ENCODE measurements at places on chromosomes 5 and 9.

DNA sequence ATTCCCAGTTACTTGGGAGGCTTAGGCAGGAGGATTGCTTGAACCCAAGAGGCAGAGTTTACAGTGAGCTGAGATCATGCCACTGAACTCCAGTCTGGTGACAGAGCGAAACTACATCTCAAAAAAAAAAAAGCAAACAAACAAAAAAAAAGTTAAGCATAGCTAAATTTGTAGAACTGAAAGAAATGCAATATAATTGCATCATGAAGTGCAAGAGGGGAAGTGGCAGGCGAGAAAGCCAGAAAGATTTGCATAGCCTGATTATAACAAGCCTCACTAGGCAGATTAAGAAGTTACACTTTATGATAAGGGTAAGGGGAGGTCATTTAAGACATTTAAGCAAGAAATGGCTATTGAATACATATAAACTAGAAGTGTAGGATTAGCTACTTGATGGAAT is 187.1 kb downstream of the EDIL3 start:
- DNase-seq, result no peak

- no peak for DNase-seq
Observed at GRCh38 chr5:41840251-41840650, 30.0 kb downstream of the OXCT1 start.

DNA sequence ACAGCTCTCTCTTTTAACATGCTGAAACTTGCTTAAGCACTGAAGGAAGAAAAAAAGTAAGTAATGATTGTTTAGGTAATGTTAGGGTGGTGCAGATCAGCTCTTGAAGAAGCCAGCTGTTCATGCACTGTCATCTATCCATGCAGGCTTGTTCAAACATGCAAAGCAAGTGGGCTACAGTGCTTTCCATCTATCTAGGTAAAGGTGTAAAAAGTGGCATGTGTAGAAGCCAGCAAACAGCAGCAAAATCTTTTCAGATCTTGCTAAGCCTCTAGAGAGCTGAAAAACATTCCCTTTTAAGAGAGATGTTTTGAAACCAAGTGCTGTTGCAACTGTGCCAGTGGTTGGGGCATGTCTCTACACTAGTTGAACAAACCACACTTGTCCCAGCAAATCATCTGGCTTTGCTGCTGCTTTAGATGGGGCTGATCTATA is 214.4 kb downstream of the EFNA5 start:
- DNase-seq, result no peak

DNA sequence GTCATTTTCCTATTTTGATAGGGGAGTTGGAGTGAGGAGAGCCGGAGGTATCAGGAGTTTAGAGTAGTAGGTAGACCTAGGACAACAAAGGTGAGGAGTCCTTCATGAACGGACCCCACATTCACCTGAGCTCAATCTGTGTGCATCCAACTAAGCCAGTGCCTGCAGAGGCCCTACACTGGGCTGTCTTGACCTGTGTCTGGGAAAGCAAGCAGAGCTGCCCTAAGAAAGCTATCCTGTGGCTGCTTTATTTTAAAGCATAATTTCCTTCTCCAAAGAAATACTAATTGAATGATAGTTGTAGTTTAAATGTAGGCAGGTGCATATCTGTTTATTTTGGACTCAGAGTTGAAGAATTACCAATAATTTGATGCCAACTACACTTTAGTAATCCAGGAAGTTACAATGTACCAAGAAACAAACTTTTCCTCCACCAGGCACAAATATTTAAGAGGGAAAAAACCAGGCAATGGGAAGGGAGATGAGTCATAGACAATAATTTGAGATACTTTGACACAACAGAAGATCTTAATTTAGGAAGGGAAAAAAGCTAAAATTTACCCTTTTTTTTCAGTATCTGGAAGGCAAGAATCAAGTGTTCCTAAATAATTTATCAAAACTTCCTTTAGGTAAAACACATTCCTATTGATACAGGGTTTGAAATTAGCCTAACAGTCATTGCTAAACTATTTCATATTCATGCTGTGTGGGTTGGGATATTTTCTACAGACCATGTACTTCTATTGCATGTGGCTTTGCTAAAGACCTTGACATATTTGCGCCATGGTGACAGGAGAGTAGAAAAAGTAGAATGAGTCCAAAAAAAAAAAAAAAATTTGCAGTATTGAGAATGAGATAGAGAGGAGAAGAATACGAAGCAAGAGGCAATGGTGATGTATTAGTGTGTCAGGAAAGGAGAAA is 376.6 kb upstream of the TUSC1 start:
- DNase-seq, result no peak

DNA sequence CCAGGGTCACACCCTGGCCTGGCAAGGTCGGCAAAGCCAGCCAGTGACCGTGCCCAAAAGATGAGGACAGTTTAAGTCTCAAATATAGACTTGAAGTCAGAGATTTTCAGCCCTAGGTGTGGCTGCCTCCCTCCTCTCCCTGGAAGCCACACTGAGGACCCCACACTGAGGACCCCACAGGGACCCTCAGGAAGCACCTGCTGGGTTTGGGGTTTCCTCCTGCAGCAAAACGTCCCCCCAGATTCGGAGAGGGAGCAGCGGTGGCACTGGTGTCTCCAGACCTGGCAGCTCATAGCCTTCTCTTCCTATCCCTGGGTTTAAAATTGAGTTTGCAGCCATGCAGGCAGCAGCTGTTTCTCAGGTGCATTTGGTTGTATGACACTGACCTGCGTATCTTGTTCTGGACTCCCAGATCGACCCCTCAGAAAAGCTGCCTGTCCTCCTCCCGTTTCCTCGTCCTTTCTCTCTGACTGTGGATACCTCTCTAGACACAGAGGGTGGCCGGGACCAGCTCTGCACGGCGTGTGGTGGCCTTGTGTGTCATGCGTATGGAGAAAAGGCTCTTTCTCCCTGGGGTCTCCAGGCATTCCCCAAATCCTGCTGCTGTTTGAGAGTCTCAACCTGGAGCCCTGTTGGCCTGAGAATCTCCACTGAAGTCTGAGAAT is 36.6 kb downstream of the MRPL36 start:
- DNase-seq, result no peak

DNA sequence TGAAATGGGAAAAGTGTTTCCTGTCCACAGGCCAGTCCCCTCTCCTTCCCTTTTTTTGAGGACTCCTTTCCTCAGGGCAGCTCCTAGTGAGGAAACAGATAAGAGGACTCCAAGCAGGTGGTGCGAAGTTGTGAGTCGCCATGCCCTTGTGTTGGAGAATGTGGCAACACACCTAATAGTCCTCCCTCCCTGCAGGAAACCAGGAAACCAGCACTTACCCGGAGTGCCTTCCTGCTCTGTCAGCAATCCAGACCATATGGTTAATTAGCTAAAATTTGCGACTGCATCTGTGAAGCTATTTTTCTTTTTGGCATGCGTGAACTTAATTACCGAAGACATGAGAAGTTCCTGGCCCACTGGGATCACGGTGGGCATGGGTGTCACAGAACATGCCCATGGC is 69.9 kb downstream of the TRIM32 start:
- DNase-seq, result no peak

DNA sequence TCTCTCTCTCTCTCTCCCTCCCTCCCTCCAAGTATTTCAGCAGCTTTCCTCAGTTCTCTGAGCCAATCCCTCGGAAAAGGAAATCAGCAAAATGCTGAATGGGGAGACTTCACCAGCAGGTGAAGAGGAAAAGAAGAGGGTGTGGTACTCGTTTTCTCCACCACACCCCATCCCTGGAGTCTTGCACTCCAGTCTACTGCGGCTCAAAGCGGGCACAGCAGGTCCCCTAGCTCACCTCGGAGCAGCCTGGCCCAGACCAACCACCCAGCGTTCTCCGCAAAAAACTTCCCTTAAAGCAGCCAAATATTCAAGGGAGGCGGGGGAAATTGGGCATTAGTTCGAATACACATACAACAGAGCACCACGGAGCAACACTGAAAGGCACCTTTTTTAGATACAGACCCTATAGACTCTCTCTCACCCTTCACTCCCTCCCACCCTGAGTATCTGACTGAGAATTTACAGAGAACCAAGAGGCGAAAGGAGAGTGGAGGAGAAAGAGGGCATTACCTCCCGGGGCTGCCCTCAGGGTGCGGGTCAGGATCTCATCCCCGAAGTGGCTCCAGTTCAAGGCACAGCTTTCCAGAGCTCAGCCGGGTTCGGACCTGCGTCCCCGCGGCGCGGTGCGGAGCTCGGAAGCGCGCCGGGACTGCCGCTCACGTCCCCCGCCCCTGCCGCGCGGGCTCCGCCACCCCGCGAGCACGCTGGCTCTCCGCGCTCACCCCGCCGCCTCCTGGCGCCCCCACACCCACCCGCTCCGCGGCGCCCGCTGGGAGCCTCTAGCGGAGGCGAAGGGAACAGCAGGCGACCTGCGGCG is 1638.5 kb upstream of the C9orf72 start:
- DNase-seq, result no peak

DNA sequence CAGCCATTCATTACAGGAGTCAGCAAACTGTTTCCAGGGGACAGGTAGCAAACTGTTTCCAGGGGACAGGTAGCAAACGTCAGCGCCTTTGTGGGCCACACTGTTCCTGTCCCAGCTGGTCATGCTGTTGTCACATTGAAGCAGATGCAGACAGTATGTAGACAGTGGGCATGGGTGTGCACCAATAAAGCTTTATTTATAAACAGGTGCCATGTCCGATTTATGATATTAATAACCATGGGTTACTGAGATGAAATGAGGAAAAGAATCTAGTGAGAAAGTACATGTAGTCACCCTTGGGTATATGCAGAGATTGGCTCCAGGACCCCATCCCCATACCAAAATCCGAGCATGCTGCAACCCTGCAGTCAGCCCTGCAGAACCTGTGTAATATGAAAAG is 122.5 kb downstream of the EHMT1 start:
- no peak for DNase-seq

GRCh38 chr9:89759572-89759971 is 154.8 kb downstream of the GADD45G start:
- no peak for DNase-seq

DNA sequence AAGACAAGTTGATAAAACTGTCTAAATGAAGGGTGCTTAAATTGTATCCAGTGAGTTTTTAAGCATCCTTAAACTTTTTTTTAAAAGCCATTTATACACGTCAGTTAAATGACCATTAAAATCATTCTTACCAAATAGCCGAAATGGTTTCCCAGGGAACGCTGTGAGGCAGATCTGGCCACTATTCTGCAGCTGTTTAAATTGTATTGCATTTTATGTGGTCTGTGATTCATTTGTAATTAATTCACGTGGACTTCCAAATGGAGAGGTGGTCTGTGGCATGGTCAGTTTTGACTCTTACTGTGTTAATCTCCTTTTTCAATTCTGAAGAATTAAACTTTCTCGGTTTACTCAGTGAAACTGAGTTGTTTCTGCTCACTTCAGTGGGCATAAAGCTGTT is 113.7 kb upstream of the OTULINL start:
- no peak for DNase-seq

DNA sequence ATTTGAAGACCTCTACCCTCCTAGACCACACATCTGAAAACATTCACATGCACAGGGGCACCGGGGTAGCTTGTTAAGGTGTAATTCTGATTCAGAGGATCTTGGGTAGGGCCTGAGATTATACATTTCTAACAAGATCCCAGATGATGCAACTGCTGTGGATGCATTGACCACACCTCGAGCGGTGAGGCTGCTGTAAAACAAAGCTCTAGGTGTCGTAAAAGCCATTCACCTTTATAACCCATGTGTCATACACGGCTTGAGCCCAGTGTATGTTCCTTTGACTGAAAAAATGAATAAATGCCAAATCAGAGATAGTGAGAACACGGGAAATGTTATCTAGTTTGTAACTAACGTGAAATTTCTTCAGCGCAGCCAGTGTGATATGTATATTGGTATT is 1578.2 kb upstream of the WWC1 start:
- no peak for DNase-seq

GRCh38 chr9:120261419-120261818 is 318.5 kb downstream of the CDK5RAP2 start:
- no peak for DNase-seq

DNA sequence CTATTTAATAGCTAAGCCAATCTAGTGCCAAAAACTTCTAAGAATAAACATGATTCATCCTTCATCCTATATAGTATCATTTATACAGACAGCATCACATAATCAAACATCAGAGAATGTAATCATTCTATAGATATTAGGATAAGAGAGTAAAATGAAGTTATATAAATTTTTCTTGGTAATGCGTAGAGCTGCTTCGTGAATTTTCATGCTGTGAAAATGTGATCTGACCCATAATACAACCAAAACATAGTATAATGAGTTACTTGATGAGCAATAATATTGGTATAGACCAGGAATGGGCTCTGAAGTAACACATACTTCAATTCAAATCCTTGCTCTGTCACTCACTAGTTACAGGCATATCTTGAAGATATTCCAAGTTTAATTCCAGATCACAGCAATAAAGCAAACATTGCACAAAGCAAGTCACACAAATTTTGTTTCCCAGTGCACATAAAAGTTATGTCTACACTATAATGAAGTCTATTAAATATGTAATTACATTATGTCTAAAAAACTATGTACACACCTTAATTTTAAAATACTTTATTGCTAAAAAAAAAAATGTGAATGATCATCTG is 23.9 kb downstream of the NR2F1-AS1 start:
- no peak for DNase-seq

- DNase-seq, result no peak
Observed at GRCh38 chr5:174840435-174840834, 116.1 kb downstream of the MSX2 start.

DNA sequence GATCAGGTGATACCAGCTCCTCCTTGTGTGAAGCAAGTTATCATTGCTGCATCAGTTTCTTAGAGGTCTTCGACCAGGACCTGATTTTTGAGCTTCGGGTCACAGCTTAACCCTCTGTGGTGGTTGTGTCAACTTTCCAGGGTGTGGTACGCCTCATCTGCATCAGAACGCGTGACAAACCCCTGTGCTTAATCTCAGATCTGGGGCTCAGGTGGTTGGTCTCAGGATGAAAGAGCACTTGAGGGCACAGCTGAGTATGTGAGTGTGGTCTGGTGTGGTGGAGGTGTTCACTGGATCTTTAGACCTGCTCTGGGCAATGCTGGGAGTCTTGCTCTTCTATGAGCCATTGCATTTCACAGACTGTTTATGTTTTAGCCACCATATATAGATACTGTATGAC is 64.1 kb downstream of the OSTF1 start:
- no peak for DNase-seq

DNA sequence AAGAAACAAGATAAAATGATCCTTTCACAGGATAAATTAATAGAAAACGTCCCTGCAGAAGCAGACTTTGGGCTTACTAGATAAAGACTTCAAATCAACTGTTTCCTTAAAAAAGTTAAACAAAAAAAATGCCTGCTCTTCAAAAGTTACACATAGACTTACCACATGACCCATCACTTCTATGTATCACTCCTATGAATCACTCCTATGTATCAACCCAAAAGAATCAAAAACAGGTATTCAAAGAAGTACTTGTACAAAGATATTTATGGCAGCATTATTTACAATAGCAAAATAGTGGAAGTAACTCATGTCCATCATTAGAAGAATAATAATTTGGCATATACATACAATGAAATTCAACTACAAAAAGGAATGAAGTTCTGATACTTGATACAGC is 56.3 kb upstream of the PRDM9 start:
- DNase-seq, result no peak

DNA sequence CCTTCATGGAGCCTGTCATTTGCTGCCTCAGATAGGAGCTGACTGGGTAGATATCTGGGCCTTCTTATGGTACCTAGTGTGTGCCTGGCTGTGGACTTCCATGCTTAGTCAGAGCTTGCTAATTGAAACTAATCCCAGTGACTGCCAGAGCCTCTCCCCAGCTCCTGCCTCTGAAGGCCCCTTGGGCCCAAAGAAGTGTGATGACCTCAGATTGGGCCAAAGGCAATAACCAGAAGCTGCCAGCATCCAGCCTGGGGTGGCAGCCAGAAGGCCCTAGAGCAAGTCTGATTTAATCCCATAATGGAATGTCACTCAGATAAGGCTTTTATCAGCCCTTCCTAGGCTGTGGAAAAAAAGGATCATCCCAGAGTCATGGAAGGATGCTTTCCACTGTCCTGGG is 17.1 kb upstream of the CDC23 start:
- no peak for DNase-seq
